ENCODE measurements at places on chromosomes 11 and 22. TPM values are rescaled to one million over a fixed set of nuclear protein-coding genes. Genes with fewer than 3 reads are reported as not detected.

The INPP5J gene
- 0.74 TPM for total RNA-seq

DNA sequence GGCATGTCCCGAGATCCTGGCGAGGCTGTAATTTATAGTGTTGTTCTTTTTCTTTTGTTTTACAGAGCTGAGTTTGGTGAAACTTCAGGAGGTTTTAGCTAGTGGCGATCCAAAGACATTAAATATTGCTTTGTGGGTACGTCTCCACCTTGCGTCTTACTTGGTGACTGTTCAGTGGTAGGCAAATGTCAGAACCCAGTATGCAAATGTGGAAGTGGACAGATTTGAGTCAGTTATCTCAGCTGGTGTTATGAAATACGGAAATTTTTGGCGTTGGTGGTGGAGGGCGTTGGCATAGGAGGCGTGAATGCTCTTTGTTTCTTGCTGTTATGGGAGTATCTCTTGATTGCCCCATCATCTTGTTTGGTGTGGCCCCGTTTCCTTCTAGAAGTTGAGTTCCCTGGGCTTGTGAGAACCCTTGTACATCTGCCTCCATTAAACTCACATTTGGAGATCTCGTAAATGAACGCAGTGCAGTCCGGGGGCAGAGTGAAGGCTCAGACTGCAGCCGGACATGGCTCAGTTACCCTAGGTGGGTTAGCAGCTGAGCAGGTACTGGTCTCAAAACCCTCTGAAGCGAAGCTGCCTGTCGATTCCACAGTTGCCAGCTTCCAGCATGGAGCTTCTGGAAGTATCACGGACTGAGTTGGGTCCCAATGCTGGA, 39.9 kb downstream of the PTPRJ start:
- DNase-seq: peak; percentile 47

DNA sequence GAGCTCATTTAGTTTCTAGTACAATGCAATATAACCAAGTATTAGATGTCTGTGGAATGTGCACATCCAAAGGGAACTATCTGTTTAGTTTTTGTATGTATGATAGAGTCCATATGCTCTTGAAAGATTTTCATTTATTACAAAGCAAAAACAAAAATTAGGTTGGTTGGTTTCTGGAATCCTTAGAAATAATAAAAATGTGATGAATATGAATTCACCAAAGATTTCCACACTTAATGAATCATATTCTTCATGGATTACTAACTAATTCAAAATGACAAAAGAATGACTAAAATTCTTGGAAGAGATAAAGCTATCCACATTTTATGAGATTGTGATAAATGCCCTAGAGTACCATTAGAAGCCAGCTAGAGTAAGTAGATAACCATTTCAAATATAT, 261.1 kb downstream of the SBF2 start:
- no peak for DNase-seq

The LRRC75B gene
- total RNA-seq: 9.3 TPM

DNA sequence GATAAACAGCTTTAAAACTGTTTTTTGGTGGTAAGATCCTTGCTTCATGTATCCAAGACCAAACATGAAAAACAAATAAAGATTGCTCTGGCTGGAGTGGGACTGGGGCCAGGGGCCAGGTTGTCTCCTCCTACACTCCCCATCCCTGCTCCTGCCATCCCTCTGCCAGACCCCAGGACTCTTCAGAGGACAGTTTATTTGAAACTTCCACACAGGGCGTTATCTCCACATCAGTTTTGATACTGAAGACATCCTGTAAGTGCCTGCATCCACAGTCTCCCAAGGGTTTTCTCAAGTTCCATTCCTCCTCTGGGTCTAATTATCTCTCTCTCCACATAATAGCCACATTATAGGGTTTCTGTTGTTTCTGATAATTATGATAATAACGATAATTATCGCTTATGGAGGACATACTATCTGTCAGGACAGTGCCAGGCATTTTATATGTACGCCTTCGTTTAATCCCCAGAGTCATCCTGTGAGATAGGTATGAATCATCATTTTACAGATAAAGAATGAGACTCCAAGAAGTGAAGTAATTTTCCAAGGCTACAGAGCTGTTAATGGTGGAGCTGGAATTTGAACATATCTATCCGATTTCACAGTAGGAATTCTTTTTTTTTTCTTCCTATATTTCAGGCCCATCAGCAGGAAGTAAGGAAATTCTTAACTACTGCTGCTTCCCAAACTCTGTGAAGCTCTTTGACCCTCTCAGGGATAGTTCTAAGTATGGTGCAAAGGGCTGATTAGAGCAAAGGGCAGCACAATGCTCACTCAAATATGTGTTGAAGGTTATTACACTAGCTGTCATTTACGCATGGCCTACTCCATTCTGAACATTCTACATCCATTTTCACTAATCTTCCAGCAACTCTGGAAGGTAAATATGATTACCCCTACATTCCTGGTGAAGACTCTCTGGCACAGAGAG, 488.0 kb upstream of the CCDC90B start:
- DNase-seq: no peak

- no peak for DNase-seq
Observed at GRCh38 chr11:10456519-10456918, 1.5 kb downstream of the AMPD3 start.

The C1QTNF5 gene
- 63.0 TPM for total RNA-seq

- no peak for DNase-seq
Observed at GRCh38 chr11:68312117-68312779, at the start of gene LRP5. TSS of gene LRP5 (plus strand) at chr11:68312591. CDS start at chr11:68312715, 124 bp downstream.

DNA sequence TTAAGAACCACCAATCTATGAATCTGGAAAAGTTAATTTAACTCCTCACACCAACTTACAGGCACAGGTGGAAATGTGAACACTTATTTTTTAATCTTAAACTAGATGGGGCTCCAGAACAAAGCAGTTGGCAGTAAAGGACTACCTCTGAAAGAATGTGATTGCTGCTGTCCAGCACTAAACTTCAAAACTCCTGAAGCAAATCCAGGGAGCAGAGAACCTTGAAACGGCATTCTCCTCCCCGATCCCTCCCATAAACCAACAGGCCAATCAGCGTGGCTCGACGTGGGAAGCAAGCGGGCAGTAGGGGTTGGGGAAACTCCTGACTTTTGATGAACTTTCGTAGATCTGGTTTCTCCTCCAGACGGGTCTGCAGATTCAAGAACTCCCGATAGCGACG, 5.0 kb downstream of the SNX19 start:
- no peak for DNase-seq

DNA sequence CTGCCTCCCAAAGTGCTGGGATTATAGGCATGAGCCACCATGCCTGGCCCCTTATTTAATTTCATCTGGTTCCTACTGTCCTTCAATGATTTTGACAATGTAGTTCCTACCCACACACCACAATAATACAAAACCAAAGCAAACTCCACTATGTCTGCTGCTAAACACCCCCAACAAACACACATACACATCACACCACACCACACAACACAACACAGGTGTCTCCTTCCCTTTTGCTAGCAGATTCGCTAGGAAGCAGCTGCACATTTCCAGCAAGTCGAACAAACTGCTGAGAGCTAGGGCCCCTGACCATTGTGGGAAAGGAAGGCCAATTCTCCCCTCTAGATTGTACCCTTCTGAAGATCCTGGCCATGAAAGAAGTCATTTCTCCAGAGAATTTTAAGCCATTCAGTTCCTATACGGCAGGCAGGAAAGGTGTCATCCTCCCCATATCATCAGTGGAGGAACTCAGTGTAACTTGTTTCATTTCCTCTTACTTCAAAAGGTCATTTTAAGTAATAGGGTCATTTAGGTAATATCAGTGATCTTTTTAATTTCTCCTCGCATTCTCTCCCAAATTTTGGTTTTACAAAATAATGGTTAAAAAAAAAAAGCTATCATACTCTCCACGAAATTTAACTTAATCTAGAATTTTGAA, 18.5 kb downstream of the NUMA1 start:
- no peak for DNase-seq

DNA sequence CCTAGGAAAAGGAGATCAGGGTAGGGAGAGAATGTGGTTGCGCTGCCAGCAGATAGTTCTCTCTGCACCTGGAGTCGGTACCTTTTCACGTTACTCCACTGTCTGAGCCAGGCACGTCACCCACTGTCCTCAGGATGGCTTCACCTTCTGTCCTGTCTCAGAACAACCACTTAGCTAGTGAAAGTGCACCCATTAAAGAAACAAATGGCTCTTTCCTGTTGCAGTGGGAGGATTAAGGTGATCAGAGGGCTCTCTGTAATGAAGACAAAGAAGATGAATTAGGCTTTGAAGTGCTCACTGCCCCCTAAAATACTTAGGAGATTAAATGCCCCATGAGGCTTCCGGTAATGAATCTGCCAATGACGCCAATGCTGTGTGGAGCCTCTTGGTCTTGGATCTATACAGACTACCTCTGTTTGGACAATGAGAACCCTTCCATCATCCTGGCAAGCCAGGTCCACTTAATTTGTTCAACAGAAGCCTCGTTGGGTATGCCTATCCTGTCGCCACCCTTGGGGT, 113.7 kb downstream of the INSC start:
- no peak for DNase-seq
